ENCODE measurements at places on chromosomes 3 and 15. TPM values are rescaled to one million over a fixed set of nuclear protein-coding genes. Genes with fewer than 3 reads are reported as not detected.

The LRRC28 gene
- total RNA-seq = 25.2 TPM

The CMTM8 gene
- total RNA-seq = 0.17 TPM

The GPR87 gene
- 0.29 TPM for total RNA-seq

The CYP1A2 gene
- total RNA-seq = not detected

The SPINK8 gene
- total RNA-seq = not detected

The GALNT15 gene
- total RNA-seq = 93.0 TPM

The LMLN gene
- total RNA-seq = 7.9 TPM

The ZNF860 gene
- 1.0 TPM for total RNA-seq

The SIDT1 gene
- not detected for total RNA-seq

The RNF13 gene
- 56.1 TPM for total RNA-seq

The GOLGA8M gene
- 1.2 TPM for total RNA-seq

The TMEM158 gene
- total RNA-seq = 82.2 TPM

The MOBP gene
- under 0.01 TPM for total RNA-seq

The UTS2B gene
- 0.29 TPM for total RNA-seq

The SLTM gene
- 47.1 TPM for total RNA-seq

The TGFBR2 gene
- total RNA-seq = 167 TPM

The MON1A gene
- total RNA-seq = 19.2 TPM

The FETUB gene
- not detected for total RNA-seq

The PLCB2 gene
- total RNA-seq = 0.17 TPM

The SLC27A2 gene
- not detected for total RNA-seq

All from smooth muscle cell of trachea (primary cell).